ENCODE measurements at places on chromosomes 5 and 9.

GRCh38 chr5:138391859-138392386 is 39.4 kb downstream of the KDM3B start:
- DNase-seq, result no peak

DNA sequence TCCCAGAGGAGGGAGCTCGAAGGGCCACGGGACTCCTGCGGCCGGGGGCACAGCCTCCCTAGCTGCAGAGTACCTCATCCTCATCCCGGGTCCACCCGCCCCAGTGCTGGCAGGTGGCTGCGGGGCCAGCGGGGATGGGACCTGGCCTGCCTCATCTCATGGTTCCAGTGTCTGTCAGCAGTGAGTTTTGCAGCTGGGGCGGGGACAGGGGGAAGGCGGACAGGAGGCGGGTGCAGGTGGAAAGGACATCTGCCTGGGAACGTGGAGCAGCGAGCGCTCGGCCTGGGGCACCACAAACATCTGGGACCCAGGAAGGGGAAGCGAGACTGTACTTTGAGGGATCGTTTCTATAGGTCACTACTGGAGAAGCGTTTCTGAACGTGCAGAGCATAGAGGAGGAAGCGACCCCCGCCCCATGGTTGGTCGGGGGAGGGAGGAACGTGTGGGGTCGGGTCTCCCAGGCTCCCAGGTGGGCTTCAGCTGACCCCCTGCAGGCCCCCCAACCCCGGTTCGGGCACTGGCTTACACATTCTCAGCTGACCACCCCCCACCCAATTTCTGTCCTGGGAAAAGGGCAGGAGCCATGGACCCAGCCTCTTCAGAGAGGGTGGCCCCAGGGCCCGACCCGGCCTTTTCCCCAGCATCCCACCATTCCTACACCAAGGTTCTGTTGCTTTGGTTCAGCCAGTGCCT is 56.5 kb upstream of the NOTCH1 start:
- no peak for DNase-seq

GRCh38 chr5:105816961-105817360 is 1853.8 kb downstream of the EFNA5 start:
- DNase-seq, result no peak

GRCh38 chr5:1542781-1543180 is 19.0 kb upstream of the LPCAT1 start:
- no peak for DNase-seq

- DNase-seq, result no peak
Measured at GRCh38 chr5:43769571-43770355, 166.8 kb downstream of the NNT start.

GRCh38 chr9:14451949-14452348 is 138.0 kb upstream of the NFIB start:
- no peak for DNase-seq

GRCh38 chr5:144634138-144634537 is 463.5 kb downstream of the KCTD16 start:
- no peak for DNase-seq

DNA sequence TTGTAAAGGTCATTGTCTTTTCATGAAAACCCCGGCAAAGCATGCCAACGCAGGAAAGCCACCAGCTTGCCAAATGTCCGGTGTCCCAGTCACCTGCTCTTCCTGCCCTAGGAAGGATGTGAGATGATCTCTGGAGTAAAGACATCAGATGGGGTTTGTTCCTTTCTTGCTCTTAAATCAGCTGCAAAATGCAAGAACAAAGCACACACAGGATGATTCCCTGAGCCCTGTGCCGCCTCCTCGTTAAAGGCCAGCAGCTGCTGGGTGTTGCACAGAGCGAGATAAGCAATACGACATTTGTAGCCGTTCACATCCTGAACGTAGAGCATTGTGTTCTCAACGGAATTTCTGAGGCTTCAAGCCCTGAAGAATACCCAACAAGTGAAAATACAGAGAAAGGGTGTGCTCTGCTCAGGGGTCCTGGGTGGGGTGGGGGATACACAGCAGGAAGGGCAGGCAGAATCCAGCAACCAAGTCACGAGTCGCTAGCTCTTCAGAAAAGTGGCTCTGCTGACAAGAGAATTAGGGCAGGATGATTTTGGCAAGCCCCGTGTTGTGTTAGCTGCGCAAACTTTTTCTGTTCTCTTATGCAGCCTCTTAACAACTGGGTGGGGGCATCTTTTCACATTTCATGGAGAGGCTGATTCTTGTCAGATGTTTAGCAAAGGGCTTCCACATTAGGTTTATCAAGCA is 229.2 kb upstream of the MAP3K1 start:
- DNase-seq, result no peak

- DNase-seq, result no peak
Measured at GRCh38 chr5:57932761-57933160, 450.1 kb upstream of the ACTBL2 start.

DNA sequence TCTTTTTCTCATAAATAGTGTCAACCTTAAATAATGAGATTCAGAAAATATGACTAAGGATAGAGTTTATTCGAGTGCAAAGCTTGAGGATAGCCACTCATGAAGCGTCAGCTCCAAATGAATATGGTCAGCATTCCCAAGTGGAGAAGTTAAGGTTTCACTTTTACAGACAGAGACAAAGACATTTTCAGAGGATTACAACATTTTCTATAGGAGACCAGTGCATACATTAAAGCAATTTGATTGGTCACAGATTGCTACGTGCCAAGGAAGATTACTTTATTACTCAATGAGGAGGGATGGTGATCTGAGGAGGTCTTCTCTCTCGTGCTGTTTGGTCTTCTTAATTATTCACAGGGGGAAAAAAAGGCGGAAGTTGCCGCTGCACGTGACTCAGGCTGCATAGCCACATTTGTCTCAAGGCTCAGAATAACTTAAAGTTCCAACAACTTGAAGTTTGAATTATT is 60.1 kb upstream of the SPATA31C2 start:
- no peak for DNase-seq

DNA sequence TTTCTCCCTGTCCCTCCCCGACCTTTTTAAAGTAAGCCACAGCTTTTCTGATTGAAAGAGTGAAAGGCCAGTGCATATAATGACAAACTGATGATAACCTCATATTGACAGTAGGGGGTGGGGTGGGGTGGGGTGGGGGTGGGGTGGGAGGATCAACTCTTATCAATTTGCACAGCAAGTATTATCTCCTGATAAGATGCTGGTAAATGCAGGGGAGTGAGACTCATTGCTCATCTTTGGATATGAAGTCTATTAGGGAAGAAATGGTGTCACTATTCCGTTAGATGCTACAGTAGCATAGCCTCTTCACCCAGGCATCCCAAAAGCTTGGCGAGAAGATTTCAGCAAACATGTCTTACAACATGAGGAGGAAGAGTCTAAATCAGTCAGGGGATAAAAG is 38.9 kb upstream of the HMGCS1 start:
- no peak for DNase-seq

- peak; percentile 37 for DNase-seq
Measured at GRCh38 chr5:122377026-122377425, 65.0 kb downstream of the SNCAIP start.

DNA sequence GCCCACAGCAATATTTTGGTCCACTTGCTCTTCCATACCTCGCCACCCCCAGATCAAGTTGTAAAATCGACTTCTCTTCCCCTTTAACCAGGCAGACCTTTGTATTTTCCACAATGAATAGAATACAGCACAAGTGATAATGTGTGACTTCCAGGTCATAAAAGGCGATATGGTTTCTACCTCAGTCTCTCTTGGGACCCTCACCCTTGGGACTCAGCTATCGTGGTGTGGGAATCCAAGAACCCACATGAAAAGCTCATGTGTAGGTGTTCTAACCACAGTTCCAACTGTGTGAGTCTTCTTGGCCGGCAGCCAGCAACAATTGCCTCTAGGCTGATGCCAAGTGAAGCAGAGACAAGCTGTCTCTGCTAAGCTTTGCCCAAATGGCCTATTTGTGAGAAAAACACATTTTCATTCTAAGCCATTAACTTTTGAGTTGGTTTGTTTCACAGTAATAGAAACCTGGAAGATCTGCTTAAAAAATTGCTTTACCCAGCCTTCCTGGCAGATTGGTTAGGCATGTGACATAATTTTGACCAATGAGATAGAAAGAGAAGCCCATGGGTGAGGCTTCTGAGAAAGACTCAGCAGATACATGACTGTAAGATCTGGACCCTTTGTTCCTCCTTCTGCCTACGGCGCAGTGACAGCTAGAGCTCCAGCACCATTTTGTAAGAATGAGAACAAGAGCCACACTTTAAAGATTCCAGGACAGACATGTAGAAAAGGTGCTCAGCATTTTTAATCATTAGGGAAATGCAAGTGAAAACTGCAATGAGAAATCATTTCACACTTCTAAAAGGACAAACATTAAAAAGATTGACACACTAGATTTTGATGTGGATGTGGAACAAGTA is 18.3 kb upstream of the MLLT3 start:
- DNase-seq, result no peak

GRCh38 chr9:92781899-92782298 is 17.3 kb upstream of the BICD2 start:
- DNase-seq, result no peak

DNA sequence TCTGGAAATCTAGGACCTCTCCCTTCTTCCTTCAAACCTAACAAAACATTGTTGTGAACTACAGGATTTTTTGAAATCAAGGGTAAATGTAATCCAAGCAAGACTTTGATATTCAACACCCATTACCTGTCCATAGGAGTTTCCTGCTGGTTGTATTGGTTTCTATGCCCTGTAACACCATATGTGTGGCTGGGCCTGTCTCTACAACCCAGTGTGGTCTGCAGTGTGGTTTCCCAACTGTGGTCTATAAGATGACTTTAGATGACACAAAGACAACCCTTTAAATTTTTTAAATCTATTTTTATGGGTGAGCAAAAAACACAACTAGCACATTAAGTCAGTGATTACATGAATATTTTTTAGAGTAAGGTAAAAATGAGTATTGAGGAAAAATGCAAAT is 93.1 kb downstream of the SMIM15 start:
- DNase-seq, result no peak

DNA sequence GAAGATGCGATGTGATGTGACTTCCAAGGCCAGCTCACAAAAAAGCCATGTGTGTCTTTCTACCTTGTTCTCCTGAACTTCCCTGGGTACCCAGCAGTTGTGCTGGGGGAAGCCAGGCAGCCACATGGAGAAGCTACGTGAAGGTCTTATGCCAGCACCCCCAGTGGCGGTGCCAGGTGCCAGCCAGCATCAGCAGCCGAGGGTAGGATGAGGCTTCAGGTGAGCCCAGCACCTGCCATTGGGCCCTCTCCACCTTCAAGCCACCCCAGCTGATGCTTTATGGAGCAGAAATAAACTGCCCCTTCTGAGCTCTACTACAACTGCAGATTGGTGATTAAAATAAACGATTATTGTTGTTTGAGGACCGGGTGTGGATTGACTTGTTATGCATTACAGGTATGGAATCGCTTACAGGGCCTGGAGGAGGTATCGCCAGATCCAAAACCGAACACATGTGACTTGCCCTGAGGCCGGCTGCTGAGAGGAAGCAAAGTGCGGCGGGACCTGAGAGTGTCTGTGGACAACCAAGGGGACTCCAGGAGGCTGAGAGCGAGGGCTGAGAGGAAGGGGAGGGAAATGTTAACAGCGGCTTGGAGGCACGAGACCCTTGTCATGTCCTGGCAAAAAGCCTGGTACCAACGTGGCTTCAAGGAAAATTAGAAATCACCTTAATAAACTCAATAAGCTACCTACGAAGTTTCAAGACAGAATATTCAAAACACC is 36.0 kb upstream of the OLFM1 start:
- DNase-seq, result no peak

GRCh38 chr5:16871746-16872339 is 64.2 kb downstream of the MYO10 start:
- no peak for DNase-seq

DNA sequence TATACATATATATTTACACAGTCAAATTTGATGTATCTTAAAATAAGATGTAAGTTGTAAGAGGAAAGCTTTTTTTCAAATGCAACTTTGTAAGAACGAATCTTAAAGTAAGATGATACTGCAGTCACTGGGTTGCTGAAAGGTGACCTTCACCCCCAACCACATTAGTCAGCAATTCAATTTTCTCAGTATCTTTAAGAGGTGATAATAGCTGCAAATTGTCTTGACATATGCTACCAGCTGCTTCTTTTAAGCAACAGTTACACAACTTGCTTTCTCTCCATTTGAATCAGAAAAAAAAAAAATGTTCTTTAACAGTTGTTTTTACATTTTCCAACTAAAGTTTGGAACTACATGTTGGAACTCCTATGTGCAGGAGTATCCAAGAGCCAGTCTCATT is 246.6 kb upstream of the CCNG1 start:
- DNase-seq, result no peak

GRCh38 chr5:55702598-55703345 is 9.4 kb downstream of the SLC38A9 start:
- no peak for DNase-seq

DNA sequence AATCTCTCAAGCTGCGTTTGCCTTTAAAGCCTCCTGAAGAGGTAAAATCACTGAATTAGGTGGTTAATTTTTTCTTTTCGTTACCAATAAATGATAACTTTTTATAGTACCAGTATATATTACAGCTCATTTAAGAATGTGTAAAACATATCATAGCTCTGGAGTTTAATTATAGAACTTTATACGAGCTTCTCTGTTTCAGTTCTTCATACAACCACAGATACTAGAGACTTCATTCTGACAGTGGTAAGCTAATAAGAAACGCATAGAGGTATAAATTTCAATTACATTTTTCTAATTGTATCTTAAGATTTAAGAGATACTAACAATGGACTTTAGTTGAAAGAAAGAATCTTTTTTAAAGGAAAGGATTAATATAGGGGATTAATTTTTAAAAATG is 73.9 kb downstream of the PBX3 start:
- DNase-seq, result no peak

GRCh38 chr9:10032166-10032565 is 580.6 kb downstream of the PTPRD start:
- no peak for DNase-seq

DNA sequence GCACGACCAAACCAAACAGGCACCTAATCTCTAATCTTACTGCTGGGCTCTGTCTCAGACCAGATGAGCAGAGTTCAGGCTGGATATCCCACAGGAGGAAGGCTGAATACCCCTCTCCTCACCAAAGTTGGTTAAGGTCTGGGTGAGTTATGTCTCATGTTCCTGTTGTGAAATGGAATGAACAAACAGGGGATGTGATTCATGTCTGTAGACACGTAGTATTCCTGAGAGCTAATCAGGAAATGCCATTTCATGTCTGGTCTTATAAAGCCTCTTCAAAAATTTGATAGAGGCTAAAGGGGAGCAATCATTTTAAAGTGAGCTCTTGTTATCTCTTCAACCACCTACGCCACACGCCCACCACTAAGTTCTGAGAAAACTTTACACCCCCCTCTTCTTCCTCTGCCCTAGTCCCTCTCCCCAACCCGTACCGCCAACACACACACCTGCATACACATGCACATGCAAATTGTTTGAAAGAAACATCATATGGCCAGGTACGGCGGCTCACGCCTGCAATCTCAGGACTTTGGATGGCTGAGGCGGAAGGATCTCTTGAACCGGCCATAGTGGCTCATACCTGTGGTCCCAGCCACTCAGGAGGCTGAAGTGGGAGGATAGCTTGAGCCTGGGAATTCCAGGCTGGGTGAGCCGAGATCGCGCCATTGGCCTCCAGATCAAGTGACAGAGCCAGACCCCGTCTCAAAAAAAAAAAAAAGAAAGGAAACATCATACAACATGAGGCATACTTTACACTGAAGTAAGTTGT is 69.8 kb upstream of the RAI14 start:
- DNase-seq, result no peak

- no peak for DNase-seq
Measured at GRCh38 chr5:143550986-143551630, 147.6 kb upstream of the NR3C1 start.

- no peak for DNase-seq
Measured at GRCh38 chr5:73940801-73941200, 314.8 kb downstream of the ARHGEF28 start.
